ENCODE measurements at places on chromosomes 12 and 14. TPM values are rescaled to one million over a fixed set of nuclear protein-coding genes. Genes with fewer than 3 reads are reported as not detected.

Gene CMA1
- not detected for total RNA-seq

Gene GPR84
- not detected for total RNA-seq

Gene ST8SIA1
- total RNA-seq, result not detected

Gene IAPP
- not detected for total RNA-seq

Gene RTN1
- 2.4 TPM for total RNA-seq

Gene LMO3
- 1.1 TPM for total RNA-seq

Gene TAS2R42
- total RNA-seq, result not detected

Gene CLMN
- total RNA-seq, result 3.5 TPM

Gene YY1
- total RNA-seq, result 47.3 TPM

Gene LBHD2
- total RNA-seq, result not detected

Gene GALNT16
- 1.7 TPM for total RNA-seq

Gene EML5
- 1.4 TPM for total RNA-seq

Gene TSHR
- not detected for total RNA-seq

Gene ARHGEF25
- 5.6 TPM for total RNA-seq

Gene PLEKHG7
- not detected for total RNA-seq

Gene CHGA
- total RNA-seq, result not detected

Gene TAS2R9
- total RNA-seq, result not detected

Gene FAM161B
- 4.3 TPM for total RNA-seq

Gene TMPRSS12
- not detected for total RNA-seq

Gene LYZ
- total RNA-seq, result not detected

Gene CFAP54
- 0.51 TPM for total RNA-seq

Gene RBP5
- 0.46 TPM for total RNA-seq

Gene CIROP
- total RNA-seq, result not detected

Gene FAM90A1
- 0.17 TPM for total RNA-seq

Gene PLEKHD1
- not detected for total RNA-seq

Gene ASCL1
- not detected for total RNA-seq

Gene EML1
- total RNA-seq, result 101 TPM

Gene RTL1
- not detected for total RNA-seq

Gene HOXC6
- 2.8 TPM for total RNA-seq

Gene SLC8A3
- 0.40 TPM for total RNA-seq

Gene DNAH10
- 0.06 TPM for total RNA-seq

Gene SOCS4
- 18.9 TPM for total RNA-seq

Gene SLC38A4
- 0.36 TPM for total RNA-seq

Gene ZNF740
- 12.0 TPM for total RNA-seq

Gene ACSS3
- 7.0 TPM for total RNA-seq

Gene POLE2
- total RNA-seq, result 60.2 TPM

Gene GABARAPL1
- total RNA-seq, result 19.5 TPM

Gene TMEM52B
- 0.57 TPM for total RNA-seq

Gene GLTP
- 49.7 TPM for total RNA-seq

Gene KRT82
- total RNA-seq, result not detected

Gene GZMH
- total RNA-seq, result not detected

Gene CISTR
- total RNA-seq, result not detected

Gene PPP4R3A
- 71.0 TPM for total RNA-seq

Gene TMEM263
- total RNA-seq, result 58.5 TPM

Gene STAC3
- not detected for total RNA-seq

Gene EIF2S3B
- 0.57 TPM for total RNA-seq

Gene RNF10
- total RNA-seq, result 74.5 TPM

Gene ASB2
- total RNA-seq, result 1.8 TPM

Gene ARHGAP9
- total RNA-seq, result 0.51 TPM

Gene KRT5
- total RNA-seq, result 0.36 TPM

Gene GAPDH
- 5,697 TPM for total RNA-seq
